Activated T-cell treated with anti-CD3 and anti-CD28 coated beads, Interleukin-2, amount 50 U/mL, for 48 hours (primary cell): ENCODE measurements at places on chromosomes 7 and 10.

DNA sequence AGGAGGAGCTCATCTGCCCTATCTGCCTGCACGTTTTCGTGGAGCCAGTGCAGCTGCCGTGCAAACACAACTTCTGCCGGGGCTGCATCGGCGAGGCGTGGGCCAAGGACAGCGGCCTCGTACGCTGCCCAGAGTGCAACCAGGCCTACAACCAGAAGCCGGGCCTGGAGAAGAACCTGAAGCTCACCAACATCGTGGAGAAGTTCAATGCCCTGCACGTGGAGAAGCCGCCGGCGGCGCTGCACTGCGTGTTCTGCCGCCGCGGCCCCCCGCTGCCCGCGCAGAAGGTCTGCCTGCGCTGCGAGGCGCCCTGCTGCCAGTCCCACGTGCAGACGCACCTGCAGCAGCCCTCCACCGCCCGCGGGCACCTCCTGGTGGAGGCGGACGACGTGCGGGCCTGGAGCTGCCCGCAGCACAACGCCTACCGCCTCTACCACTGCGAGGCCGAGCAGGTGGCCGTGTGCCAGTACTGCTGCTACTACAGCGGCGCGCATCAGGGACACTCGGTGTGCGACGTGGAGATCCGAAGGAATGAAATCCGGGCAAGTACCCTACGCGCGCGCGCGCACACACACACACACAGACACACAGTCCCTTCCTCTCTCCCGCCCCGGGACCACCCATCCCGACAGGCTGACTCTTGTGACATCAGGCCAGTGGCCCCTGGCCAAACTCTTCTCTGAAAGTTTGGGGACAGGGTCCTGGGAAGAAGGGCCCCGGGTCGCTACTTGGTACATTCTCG is 538 bp downstream of the TRIM8 start:
- DNase-seq: peak; percentile 83

DNA sequence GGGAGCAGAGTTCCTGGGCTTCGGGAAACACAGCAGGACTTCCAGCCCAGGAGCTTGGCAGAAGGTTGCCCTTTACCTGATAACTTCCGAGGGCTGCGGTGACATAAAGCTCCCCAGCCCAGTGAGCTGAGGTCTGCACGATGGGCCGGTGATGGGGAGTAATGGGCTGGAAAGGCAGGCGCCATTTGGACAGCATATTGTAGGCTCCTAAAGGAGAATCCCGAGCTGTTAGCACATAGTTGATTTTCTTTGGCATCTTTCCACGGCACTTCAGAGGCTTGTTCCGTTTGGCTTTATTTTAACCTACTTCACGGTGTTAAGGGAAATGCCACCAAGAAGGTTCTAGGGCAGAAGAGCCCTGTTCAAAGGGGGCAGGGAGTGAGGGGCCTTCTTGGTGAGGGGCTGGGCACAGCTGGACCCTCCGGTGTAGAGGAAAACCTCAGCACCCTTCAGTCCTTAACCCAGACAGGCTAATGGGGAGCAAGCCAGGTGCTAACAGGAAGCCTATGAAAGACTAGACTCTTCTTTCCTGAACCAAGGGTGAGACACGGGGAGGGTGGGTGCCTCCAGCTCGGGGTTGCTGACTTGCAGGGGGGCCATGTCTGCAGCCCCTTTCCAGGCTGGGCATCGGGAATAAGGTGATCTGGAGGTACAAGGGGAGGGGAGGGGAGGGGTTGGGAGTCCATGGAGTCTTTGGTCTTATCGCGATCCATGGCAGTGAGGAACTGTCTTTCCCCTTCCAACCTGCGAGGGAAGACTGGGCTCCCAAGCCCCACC is 347.7 kb downstream of the GLRX3 start:
- DNase-seq: no peak

DNA sequence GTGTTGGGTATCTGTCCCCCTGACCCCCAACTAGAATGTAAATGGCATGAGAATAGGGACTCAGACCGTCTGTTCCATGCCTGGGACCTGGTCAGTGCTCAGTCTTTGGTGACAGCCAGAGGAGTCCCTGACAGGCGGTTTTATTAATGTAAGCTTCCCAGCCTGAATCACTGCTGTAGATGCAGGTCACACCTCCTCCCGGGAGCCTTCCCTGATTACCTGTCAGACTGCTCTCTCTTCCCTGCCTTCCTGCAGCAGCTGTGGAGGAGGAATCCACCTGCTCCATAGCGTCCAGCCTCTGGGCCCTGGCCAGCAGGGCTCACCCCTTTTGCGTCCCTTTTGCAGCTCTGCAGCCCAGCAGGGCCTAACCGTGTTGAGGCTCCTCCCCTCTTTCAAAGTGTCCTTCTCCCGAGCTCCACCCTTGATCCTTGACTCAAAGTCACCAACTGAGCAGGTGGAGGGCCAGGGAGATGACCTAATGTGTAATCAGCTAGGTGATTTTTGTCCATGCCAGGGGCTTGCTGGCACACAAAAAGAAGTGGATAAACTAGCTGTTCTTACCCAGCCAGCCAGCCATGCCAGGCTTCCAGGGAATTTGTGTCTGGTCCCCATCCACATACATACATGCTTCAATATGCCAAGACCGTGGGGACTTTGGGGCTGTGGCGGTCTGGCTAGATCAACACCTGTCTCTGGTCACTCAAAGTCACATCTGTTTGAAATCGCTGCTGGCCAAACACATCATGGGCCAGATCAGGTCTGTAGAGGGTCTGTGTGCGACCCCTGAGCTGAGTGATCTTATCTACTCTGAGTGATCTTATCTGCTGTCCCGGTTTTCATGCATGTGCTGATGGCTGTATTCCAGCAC is 195.1 kb downstream of the CCDC3 start:
- DNase-seq: no peak

GRCh38 chr10:62506371-62506770 is 132.2 kb downstream of the ZNF365 start:
- no peak for DNase-seq

GRCh38 chr10:16491933-16492332 is 29.7 kb downstream of the C1QL3 start:
- no peak for DNase-seq

- DNase-seq: no peak
These were observed 28.8 kb downstream of the MIOS start for GRCh38 chr7:7595451-7595850.

DNA sequence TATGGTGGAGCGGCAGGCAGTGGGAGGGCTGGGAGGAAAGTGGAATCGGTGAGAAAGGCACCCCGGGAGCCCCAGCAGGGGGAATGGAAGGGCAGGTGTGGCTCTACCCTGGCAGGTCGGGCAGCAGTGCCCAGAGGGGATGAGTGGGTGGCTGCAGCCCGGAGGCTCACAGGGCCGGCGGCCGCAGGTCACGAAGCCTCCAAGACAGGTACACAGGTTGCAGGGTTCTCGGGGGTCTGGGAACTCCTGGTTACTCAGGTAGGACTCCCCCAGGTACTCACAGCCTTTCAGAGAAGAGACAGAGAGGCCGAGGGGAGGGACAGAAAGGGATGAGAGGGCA is 21.8 kb downstream of the KCP start:
- no peak for DNase-seq

- no peak for DNase-seq
These were observed 93.5 kb downstream of the PAXIP1 start for GRCh38 chr7:154909241-154910105.

DNA sequence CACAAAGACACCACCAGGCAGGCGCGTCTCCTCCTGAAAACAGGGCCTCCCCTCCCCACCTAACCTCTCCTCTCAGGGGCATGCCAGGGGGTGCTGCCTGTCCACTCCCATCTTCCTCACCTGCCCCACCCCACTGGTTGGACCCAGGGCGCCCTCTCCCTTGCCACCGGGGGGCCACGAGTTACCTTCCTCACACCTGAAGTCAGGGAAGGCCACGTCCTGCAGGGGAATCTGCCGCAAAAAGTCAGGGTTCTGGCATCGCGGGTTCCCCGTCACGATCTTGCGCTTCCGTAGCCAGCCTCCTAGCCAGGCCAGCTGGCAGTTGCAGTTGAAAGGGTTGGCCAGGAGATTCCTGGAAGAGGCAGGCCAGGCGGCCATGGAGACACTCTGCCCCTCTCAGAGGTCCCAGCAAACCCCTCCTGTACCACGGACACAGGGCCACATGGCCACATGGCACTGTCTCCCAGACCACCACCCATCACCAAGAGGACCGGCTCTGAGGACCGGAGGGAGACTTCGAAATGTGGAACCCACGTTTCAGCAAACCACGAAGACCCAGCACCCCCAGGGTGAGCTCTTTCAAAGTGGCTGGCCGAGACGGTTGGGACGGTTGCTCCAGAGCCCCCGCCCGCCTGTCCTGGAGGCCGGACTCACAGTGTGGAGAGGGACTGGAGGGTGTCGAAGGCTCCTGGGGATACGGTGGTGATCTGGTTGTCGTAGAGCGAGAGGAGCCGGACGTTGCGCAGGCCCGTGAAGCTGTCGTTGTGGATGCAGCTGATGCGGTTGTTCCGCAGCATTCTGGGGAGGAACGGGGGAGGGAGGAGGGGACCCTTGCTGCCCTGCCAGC is 142.8 kb downstream of the SLIT1 start:
- DNase-seq: no peak

GRCh38 chr7:128459394-128459878 is 3.8 kb downstream of the HILPDA start:
- DNase-seq: peak; percentile 67

DNA sequence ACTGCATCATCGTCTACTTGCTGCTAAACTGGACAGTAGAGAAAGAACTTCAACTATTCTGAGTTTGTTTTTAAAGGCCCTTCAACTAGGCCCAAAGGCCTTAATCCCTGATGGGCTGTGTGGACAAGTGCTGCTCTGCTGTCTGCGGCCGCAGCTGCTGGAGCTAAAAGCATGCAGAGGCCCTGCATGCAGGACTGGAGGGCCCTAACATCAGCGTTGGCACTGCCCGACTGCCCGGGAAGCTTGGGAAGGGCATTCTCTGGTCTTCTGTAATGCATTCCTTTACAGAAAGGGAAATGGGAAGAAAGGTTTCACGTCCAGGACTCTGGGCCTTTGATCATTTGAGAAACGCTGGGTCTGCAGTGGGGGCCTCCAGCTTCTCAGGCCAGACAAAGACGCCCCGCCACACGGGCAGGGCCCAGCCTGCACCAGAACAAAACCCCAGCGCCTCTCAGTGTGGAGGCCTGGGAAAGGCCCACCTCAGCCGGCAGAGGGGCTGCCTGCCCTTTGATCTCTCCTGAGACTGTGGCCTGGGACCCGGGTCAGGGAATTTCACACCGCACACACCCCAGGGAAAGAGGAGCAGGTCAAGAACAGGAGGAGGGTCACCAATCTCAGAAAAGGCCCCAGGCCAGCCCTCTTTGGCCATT is 229.3 kb downstream of the DNAJB6 start:
- DNase-seq: no peak

- no peak for DNase-seq
These were observed 1.5 kb downstream of the BCAP29 start for GRCh38 chr7:107581387-107582013.

- DNase-seq: no peak
These were observed 999 bp downstream of the ITIH5 start for GRCh38 chr10:7665767-7666166.

DNA sequence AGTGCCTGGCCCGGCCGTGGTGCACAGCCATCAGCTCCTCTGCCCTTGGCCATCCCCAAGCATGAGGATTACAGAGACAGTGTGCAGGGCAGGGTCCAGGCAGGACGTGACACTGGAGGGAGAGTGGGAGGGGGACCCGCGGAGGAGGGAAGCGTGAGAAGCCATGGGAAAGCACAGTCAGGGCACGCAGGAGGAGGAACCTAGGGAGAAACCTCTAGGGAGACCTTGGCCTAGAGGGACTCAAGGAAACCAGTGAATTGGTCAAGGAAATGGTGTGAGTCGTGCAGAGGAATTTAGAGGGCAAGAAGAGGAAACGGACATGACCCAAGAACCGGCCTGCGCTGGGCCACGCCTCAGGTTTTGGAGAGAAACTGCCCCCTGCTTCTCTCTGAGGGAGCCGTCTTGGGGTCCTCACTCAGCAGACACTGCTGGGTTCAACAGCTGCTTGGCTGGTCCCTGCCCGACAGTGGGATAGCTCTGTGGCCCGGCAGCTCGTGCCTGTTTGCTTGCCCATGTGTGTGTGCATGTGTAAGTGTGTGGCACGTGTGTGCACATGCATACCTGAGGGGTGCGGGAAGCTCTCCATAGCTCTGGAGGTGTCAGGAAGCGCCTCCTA is 3.2 kb downstream of the OPN4 start:
- no peak for DNase-seq

GRCh38 chr7:65798111-65799075 is 74.5 kb upstream of the VKORC1L1 start:
- DNase-seq: no peak

GRCh38 chr10:56856569-56856968 is 495.5 kb upstream of the ZWINT start:
- no peak for DNase-seq

GRCh38 chr7:129843978-129844840 is 108.6 kb downstream of the UBE2H start:
- no peak for DNase-seq

DNA sequence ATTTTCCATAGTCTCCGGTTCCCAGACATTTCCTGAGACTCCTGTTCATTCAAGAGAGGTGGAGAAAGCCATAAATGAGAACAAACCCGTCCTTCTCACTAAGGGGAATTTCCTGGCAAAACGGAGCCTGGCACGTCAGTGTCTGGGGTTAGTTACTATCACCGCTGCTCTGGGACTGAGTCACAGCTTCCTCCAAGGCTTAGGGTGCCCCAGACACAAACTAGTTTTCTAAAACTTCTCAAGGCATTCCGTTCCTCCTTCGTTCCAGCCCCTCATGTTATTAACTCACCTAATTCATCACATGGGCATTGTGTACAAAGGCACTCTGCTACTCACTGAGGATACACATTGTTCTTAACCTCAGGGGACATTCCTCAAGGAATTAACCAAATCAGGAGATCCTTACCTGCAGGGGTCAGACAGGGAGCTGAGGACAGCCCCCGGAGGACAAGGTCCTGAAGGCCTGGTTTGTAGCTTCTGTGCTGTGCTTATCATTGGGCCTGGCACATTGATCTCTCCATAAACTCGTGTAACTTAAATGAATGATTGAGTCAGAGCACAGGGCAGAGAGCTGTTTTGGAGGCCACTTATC is 103.0 kb upstream of the KLF6 start:
- peak; percentile 66 for DNase-seq

- no peak for DNase-seq
These were observed 121.6 kb downstream of the CREB5 start for GRCh38 chr7:28533731-28534531.

GRCh38 chr10:72930276-72930675 is 24.3 kb downstream of the PLA2G12B start:
- DNase-seq: no peak

- no peak for DNase-seq
These were observed 43.8 kb downstream of the SP8 start for GRCh38 chr7:20742913-20743312.

DNA sequence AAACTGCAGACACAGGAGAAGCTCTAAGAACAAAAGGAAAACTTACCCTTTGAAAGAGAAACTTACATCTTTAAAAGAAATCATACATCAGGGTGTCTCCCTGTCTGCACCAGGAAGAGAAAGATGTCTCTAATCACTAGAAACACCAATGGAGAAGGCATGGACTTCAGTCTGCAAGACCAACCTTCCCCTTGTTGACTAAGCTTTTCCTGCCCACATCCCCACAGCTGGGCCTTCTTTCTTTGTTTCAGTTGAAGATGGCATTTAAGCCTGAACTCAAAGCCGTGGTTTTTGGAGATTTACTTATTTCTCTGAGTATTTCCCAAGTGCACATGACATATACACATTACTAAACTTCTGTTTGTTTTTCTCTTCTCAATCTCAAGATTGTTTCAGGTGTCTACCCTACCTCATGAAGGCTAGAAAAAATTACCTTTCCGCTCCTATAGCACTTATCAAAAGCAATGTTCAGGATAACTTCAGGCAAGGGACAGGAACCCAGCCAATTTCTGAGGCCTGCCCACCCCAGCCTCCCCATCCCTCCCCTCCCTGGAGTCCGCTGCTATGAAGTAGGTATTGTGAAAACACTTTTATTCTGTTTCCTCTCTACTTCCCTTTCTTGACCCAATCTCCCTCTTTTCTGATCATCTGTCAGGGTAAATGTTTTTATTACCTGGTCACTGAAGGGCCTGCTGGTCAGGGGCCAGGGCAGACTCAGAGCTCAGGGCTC is 2.8 kb upstream of the SLC29A3 start:
- no peak for DNase-seq
